ENCODE measurements at places on chromosomes 4 and X.

DNA sequence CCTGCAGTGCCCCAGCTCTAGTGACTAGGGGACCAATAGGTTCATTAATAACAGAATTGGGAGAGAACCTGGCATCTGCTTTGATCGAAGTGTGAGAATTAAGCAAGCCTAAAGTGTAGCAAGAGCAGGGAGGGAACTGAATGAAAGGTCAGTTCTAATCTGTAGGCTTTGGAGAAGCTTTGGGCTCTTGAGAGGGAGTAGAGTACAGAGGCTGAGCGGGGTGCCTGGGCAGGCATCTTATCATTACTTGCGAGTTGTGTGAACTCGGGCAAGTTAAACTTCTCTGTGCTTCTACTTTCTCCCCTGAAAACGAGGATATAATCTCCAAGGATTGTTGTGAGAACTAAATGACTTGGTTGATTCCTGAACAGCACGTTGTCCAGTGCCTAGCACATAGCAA lies 906 bp upstream of the PARM1 start:
- no peak for DNase-seq

GRCh38 chr4:139563515-139563914 lies 7.5 kb upstream of the SETD7 start:
- peak; percentile 58 for DNase-seq

DNA sequence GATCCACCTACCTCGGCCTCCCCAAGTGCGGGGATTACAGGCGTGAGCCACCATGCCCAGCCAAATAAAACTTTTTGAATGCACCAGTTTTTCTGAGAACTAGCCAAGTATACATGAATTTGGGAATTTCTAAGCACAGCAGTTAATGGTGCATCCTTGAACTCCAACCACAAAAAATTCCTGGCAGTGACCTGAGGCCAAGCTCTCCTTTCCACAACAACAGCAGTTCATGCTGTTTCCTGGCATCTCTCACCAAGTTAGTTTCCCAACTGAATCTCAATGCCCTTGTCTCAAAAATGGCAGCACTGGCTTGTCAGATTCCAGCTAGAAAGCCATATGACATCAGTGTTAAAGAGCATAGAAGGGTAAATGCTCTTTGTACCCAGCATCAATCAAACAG lies 15.9 kb upstream of the XKRX start:
- no peak for DNase-seq

DNA sequence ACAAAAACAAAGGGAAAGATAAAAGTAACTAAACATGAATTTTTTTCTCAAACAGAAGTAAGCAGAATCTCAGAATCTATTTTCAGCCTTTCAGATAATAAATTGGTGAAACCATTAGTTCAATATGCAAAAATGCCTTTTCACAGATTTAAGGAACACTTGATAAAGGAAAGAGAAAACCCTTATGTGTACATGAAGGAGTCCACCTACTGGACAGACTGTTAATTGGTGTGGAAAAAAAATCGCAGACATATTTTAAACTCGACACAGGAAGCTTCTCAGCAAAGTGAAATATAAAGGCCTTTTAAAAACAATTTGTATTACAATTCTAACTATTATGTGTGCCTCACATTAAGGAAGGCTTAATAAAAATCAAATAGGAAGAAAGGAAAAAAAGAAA lies 22.3 kb downstream of the COX7B2 start:
- no peak for DNase-seq

DNA sequence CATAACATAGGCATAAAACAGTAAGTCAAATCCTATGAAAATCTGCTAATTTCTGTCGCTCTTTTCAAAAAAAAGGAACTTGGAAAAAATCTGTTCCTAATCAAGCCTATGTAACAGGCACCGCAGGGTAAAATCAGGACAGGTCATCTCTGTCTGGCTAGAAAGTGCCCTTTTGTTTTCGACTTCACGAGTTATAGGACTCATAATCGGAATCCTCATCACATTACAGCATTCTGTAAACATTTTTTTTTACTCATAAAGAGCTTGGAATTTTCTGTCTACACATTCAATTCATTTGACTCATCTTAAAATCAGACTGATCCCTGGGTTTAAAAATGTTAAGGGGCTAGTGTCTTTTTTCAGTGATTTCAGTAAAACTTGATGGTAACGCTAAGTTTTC lies 181.7 kb upstream of the TBC1D9 start:
- peak; percentile 90 for DNase-seq

GRCh38 chr4:41454423-41454822 lies 83.5 kb upstream of the LIMCH1 start:
- DNase-seq = no peak

DNA sequence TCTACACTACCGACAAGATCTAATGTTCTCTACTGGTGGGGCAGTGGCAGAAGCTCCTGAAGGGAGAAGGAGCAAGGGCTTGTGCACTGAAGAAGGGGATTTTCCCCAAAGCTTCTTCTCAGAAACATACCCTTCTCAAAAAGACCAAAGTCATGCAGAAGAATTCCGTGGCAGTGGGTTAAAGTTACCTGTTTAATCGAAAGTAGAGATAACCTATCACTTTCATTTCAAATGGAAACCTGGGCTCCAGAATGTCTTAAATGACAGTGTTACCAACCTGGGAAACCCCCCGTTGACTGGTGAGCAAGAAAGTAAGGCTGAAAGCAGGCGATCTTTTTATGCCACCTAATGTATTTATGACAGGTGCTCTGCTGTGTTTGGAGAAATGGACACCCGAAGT lies 92.5 kb upstream of the TEX13D start:
- DNase-seq = no peak

GRCh38 chr4:6177587-6178197 lies 22.7 kb downstream of the JAKMIP1 start:
- no peak for DNase-seq

All from AG10803 (cell line).